ENCODE measurements at places on chromosomes 1 and 21.

DNA sequence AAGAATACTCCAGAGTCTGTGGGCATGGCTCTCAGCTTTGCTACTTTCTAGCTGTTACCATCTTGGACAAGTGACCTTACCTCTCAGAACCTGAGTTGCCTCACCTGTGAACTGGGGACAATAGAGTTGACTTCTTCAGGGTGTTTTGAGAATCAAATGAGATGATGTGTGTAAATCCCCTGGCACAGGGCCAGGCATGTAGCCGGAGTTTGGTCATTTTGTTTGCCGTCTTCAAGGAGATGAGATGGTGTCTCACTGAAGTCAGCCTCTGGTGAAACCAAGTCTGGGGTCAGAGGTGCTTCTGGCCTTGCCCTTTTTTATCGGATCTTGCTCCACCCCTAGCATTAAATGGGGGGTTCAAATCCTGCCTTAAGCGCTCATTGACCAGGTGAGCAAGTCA, 149.2 kb upstream of the TMEM51 start:
- no peak for DNase-seq

GRCh38 chr1:247118946-247119446, 14.8 kb upstream of the ZNF669 start:
- peak; percentile 13 for DNase-seq

DNA sequence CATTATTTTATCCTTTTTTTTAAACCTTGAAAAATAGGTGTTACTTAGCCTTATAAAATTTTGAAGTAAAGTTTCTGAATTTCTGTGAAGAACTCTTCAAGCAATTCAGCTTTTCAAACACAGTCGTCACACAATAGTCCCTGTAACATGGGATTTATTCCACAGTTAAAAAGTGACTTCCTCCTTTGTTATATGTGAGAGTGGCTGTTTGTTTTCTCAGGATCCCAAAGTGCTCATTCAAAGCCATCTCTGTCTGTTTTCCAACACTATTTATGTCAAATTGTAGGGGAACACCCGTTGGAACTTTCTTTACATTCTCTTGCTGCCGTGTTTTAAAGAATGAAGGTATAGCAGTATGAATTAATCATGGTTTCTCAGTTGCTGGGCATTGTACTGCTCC, 80.8 kb upstream of the GPR52 start:
- DNase-seq, result no peak

DNA sequence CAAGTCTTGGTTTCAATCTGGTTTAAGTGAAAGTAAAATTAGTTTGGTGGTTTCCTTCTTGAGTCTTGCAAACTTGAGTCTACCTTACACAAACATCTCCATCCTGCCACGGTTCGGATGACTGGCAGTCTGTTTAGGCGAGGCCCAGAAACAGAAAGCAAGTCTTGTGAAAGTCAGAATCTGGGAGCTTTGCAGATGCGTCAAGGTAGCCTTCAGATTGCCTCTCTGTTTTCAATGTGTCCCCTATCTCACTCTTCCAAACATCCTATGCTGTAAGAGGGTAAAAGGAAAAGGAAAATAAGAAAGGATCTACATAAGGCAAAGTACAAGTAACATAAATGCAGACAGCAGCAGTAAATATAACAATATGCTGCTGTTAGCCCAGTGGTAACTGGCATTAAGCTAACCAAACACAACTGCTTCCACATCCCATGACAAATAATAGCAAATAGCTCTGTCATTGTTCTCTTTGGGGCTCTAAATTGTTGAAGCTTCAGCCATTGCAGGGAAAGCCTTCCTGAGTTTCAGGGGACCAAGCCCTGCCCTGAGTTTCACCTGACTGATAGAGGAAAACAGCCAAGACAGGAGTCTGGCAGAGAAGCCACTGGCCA, 26.2 kb upstream of the C1orf105 start:
- DNase-seq, result no peak

DNA sequence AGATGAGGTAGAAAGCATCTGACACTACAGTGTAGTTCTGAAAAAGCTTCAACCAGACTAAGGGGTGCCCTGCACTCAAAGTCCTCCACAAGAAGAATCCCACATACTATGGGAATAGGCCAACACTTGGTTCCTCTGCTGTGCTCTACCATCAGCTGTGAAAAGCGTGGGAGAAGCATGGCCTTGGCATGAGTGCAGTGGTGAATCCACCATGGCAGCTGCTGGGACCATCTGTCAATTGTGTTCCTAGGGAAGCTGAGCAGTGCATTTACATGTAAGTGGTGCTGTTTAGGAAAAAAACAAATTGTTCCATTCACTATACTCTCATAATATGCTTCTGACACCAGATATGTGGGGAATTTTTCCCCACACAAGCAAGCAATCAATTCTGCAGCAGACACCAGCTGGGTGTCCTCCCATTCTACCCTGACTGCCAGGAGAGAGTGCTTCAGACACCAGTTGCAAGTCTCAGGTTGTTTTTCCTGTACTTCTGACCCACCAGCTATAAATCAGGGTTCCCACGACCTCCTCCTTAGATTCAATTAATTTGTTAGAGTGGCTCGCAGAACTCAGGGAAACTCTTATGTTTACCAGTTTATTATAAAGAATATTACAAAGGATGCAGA, 230.8 kb upstream of the CHRM3 start:
- DNase-seq, result no peak

DNA sequence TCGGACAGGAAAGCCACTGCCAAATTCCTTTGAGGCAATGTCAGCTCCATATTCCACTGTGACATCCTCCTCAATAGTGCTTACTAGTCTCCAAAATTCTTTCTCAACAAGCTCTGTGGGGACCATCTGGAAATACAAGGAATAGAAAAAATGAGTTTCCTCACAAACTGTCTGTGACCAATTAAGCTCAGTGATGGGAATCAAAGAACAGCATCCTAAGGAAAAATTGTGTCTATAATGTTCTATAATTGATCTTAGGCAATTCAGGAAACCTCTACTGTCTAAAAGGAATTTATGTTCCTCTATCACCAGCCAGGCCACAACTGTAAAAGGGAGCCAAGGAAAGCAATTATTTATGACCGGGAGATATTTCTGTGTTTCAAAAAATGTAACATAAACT, 46.1 kb upstream of the SYT2 start:
- no peak for DNase-seq

DNA sequence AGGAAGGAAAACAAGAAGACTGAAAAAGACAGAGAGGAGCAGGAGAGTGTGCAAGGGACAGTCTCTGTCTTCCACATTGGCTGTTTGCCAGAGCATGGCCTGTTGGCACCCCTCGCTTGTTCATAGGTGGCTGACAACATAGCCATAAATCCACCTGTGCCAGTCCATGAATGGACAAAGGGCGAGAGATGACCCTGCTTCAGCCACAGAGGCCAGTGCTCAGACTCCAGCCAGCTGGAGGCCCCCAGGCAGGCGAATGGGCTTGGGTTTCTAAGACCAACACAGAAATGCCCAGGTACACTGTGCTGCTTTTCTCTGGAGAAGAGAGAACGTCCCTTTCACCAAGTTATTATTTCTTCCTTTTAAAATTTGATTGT, 60.6 kb downstream of the RIPK4 start:
- no peak for DNase-seq

GRCh38 chr1:161981735-161982506, 41.7 kb downstream of the OLFML2B start:
- no peak for DNase-seq

- DNase-seq, result no peak
Measured at GRCh38 chr1:47824716-47825115, 172.5 kb downstream of the TRABD2B start.

DNA sequence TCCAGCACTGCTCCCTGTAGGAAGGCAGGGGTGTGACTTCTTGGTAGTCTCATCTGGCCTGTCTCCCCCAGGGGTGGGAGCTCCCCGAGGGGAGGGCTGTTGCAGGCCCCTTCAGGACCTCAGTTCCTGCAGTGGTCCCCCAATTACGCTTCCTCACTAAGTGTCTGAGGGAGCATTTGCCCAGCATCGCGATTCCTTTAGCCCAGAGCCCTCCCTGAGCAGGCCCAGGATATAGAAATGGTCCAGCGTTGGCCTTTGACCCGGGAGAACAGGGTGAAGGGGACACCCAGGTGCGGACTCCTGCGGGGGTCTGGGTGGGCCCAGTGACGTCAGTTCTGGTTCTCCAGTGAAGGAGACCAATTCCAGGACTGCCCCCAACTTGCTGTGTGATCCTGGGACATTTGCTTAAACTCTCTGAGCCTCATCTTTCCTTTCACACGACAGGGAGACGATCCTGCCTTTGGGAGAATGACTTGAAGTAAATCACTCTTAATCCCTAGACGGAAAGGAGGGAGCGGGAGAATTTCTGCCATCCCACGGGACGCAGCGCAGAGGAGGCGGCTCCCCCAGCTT, 32.6 kb upstream of the BTG2 start:
- no peak for DNase-seq

DNA sequence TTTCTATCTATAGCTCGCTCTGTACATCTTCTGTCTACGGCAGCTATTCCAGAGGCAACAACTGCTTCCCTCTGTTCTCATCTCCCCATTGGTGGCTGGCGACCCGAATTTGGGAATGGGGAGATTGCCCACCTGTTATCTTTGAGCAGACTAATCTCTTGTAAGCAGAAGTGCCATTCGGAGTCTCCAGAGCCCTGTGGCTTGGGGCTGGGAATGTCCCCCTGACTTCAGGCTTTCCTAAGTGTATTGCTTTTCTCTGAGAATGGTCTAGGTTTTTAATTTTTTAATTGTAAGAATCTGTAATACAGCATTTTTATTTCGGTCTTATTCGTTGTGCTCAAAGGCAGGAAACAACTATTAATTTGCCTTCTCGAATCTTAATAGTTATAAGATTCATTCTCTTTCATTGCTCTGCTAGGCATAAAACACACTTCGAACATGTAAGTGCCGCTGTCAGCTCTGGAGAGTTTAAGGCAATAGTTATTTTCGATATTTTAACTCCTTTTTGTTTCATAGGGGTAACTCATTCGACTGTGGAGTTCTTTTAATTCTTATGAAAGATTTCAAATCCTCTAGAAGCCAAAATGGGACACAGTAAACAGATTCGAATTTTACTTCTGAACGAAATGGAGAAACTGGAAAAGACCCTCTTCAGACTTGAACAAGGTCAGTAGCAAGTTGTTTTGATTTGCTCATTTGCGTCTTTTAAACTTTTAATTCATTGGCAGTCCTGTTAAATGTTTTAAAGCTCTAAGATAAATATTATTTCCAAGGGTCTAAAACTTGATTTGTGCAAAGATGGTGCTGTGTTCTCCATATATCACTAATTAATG, 514 bp downstream of the AGL start:
- DNase-seq, result no peak
